Right renal cortex interstitium (tissue), 3 donors: ENCODE measurements at places on chromosomes 5 and 9. TPM values are rescaled to one million over a fixed set of nuclear protein-coding genes. Genes with fewer than 3 reads are reported as not detected.

GRCh38 chr5:80825786-80826460, 134.2 kb upstream of the RASGRF2 start:
- DNase-seq, result no peak

Gene PCDHA10
- polyA plus RNA-seq, result 2.1 TPM

Gene NDST1
- 52.3 TPM for polyA plus RNA-seq

- DNase-seq, result no peak
Observed at GRCh38 chr5:159094745-159095144, 5.0 kb downstream of the EBF1 start.

DNA sequence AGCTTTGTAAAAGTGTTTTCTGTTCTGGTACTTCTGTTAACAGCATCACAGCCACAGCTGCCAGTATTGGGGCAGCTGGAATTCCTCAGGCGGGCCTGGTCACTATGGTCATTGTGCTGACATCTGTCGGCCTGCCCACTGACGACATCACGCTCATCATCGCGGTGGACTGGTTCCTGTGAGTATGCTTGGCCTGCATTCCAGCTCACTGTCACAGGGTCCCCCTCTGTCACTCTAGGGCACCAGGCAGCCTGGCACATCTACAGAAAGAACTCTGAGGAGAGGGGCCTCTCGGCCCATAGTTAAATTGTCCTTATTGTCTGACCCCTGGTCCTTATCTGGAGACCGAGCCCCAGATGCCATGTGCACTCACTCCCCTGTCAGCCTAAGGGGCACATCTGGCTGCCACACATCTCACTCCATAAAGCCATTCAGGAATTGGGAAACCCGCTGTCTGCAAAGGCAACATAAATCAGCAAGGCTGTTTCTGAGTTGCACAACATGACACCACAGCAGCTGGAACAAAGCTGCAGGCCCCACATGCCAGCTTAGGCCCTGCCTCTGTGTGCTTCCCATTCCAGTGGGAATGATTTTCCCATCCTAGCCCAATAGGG, 77.5 kb downstream of the SLC1A3 start:
- DNase-seq, result no peak

Gene ASPN
- 16.4 TPM for polyA plus RNA-seq

DNA sequence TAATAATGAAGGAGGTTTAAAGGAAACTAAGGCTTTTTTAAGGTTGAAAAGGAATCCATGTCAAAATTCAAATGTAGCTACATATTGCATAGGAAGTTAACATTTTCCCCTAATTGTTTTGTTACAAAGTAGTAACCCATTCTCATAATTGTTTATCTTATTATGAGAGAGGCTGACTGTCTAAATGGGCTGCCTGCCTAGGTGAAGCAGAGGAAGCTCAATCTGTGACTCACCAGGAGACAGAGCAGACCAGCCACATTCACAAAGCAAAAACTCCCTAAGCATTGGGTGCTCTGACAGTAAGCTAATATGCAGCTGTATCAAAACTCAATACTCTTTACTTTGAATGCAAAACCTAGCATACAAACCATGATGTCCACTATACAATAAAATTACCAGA, 208.5 kb downstream of the ROR2 start:
- DNase-seq, result no peak

Gene LECT2
- polyA plus RNA-seq, result 2.1 TPM

Gene NPDC1
- polyA plus RNA-seq, result 20.1 TPM

GRCh38 chr5:10642367-10642766, 78.5 kb downstream of the ANKRD33B start:
- no peak for DNase-seq
